Erythroblast (primary cell): ENCODE measurements at places on chromosomes 7 and 10.

DNA sequence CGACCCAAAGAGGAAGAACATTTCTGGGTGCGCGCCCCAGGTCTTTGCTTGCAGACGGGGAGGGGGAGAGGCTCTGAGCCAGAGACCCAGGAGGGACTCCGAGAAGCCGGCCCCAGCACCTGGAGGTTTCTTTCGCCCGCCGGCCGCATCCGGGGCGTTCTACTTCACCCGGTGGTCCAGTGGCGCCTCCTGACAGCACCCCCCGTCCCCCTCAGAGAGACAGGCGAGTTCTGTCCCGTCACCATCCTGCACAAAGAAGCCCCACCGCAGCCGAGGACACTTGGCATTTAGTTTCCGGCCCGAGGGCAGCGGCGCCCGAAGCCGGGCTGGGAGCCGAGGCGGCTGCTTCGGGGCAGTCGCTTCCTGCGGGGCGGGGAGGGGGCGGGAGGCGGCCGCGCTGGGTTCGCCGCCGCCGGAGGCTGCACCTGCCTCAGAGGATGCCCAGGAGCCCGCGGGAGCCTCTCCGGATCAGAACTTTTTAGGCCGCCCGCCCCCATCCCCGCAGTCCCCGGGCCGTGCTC lies at the start of gene TMEM178B:
TSS of gene TMEM178B (plus strand) at position 424 of the 521 bp plus-strand sequence.
- DNase-seq, result no peak

DNA sequence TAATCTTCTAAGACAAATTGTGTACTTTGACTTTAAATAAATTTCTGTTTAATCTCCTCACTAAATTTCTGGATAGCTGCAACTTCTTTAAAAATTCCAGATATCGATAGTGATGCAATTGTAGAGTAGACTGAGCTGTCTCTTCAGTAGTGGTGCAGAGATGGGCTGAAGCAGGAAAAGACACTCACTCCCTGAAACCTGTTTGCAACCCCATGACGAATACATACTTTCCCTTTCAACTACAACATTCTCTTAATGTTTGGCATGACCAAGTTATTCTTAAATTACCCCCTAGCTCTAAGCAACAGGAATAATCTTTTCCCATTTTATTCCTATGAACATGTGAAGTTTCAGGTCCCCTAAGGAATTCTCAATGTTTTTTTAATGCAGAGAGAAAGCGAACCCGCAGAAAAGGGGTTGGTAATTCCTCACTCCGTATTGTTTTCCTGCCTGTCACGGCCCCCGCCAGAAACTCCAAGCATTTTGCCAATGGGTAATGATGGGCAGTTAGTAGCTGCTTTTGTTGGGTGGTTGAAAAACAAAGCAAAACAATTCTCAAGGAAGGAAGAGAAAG lies 1.3 kb downstream of the THSD7A start:
- DNase-seq, result no peak

DNA sequence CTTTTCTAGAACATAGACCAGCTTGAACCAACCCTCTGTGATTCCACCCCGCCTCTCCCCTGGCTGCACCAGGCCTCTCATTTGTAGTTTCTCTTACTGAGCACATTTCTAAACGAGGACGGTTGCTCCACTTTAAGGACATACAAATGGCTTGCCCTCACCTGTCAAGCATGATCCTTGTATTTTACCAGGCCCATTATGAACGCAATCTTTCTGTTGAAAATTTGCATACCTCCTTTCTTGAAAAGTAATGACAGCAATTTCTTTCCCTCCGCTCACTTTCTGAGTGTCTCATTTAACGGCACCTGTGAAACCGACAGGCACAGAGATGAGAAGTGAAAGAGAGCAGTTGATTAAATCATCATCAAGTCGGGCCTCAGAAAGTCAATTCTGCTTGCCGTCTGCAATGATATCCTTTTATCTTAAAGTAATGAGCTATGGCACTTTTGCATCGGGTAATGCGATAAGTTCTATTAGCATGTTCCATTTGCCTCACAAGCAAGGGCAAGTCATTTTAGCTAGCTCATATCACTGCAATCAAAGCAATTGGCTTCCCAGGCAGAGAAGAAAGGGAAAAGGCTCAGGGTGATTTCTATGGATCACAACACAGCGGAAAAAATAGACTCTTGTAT lies 705.6 kb upstream of the GALNT17 start:
- no peak for DNase-seq

DNA sequence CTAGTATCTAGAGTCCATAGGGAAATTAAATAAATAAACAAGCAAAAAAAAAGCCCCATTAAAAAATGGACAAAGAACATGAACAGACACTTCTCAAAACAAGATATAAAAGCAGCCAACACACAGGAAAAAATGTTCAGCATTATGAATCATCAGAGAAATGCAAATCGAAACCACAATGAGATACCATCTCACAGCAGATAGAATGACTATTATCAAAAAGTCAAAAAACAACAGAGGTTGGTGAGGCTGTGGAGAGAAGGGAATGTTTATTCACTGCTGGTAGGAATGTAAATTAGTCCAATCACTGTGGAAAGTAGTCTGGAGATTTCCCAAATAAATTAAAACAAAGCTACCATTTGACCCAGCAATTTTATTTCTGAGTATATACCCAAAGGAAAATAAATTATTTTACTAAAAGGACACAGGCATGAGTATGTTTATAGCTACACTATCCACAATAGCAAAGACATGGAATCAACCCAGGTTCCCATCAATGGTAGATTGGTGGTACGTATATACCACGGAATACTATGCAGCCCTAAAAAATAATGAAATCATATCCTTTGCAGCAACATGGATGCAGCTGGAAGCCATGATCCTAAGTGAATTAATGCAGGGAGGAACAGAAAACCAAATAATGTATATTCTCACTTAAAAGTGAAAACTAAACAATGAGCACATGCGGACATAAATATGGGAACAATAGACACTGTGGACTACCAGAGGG lies 366.5 kb upstream of the SEMA3C start:
- DNase-seq, result no peak

DNA sequence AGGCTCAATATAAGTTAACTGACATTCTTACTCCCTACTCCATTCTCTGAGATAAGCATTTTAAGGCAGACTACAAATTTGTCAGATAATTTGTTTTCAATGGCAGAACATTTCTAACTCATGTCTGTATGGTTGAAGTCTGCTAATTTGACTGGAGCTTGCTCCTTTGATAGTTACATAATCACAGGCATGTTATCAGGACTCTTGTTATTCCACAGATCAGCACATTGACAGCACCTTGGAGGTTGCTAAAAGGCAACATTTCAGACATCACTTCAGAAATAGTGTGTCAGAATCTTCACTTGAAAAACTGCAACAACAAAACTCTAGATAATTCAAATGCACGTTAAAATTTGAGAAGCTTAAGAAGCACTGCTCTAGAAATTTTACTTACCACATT lies 158.3 kb upstream of the PCLO start:
- no peak for DNase-seq

DNA sequence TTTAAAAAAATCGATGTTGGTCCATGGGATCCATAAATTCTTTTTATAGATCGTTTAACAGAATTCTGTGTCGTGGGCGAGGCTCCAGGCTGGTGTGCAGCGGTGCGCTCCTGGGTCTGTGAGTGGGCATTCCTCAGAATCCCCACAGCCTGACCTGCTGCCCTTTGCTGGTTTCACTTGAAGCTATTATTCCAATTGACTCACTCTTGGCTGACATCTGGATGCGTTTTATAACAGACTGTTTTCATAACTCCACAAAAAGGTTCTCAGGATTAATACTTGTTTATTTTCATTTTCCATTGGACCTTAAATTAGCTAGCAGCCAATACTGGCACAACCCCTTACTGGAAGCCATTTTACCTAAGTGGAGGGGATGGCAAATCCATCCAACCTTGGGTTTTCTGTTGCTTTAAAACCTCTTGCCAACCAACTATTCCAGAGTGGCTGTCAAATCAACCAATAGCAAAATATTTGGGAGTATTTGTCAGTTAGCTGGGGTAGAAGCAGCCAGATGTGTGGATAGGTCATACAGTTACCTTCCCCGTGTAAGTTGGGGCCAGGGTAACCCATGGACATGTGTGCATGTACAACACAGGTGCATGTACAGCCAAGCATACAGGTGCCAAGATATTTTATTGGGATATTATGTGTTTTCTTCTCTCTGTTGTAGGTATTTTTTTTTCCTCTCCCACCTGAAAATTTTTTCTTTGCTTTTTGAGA lies 160.7 kb upstream of the ZNF32 start:
- no peak for DNase-seq

- DNase-seq, result peak; percentile 46
Observed at GRCh38 chr10:19819419-19820033, 3.3 kb downstream of the PLXDC2 start.

DNA sequence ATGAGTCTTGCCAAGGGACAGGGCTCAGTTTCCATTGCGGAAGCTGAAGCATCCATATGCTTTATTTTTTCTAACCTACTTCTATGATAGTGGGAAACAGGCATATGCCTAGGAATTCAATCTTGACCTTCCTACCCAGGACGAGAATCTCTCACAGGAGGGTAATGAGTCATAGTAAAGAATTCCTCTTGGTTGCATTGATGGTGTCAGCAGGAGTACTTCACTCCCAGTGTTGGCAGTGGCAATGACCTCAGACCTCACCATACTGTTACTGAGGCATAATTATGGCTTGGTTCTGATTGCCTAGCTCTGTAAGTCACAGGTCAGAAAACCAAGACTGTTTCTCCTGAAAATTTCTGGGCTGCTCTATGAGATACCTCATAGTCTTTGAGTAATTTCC lies 552.9 kb downstream of the ARL4A start:
- no peak for DNase-seq

GRCh38 chr7:81510122-81510521 lies 259.7 kb downstream of the HGF start:
- no peak for DNase-seq

DNA sequence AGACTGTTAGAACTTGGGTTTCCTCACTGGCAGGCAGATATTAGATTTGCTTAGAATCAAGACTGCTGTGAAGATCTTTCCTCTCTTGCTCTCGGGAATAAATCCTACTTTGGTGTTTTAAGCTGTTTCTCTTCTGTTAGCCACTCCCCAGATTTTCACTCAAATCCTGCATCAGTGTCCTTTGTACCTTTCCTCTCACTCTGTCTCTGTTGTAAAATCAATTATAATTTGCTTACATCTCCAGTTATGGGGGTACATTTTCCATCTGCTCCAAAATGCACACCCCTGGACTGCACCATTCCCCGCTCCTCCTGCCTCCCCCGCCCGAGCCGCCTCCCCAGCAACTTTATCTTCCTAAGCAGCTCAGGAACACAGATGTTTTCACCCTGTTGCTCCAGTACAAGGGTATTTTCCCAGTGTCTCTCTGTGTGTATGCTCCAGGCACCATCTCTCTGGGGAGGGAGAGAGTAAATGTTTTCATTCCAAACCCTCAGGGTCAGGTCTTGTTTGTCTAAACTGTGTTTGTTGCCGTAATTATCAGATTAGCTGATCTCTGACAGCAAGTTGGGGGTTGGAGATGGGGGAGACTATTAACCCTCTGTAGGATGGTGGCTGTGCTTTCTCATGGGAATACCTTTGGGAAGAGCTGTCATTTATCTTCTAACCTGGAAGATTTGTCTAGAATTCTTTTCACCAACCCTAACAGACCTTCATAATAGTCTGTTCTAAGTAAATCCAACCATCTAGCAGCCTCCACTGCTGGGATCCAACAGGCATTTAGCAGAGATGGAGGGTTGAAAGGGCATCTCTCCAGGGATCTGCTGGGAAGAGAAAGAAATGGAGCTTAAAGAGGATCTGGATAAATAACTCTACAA lies 20.4 kb upstream of the GOT1 start:
- DNase-seq, result no peak

DNA sequence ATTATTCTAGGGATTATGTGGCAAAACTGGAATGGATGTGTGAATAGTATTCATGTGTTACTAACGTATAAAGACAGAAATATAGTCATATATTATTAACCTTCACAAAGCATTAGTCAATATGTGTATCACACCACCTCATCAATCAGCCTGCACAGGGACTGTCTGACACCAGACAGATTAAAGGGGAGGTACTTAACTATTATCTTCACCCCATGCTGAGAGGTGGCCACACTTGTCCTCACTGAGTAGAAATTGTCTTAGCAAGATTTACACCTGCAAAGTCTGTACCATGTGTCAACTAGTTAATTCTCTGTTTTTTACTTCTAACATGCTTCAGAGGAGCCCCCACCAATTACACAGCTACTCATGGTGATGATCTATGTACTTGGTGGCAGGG lies 146.3 kb upstream of the LRGUK start:
- DNase-seq, result peak; percentile 11

- no peak for DNase-seq
Observed at GRCh38 chr7:116842371-116842770, 20.0 kb upstream of the CAPZA2 start.

- DNase-seq, result no peak
Observed at GRCh38 chr10:3757638-3758490, 27.1 kb downstream of the KLF6 start.

- DNase-seq, result no peak
Observed at GRCh38 chr10:62307635-62308034, 39.0 kb upstream of the RTKN2 start.

DNA sequence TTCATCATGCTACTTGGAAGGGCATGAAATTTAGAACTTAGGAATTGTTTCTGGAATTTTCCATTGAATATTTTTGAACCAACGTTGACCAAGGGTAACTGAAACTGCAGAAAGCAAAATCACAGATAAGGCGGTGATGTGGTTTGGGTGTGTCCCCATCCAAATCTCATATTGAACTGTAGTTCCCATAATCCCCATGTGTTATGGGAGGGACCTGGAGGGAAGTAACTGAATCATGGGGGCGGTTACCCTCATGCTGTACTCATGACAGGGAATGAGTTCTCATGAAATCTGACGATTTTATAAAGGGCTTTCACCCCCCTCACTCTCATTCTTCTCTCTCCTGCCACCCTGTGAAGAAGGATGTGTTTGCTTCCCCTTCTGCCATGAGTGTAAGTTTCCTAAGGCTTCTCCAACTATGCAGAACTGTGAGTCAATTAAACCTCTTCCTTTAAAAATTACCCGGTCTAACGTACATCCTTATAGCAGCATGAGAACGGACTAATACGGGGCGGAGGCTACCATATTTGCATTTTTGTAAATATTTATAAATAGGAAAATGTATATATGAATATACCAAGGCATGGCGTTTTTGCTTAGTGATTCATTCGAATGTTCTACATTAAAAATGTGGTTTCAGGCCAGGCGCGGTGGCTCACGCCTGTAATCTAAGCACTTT lies 12.4 kb downstream of the NMT2 start:
- DNase-seq, result peak; percentile 18

DNA sequence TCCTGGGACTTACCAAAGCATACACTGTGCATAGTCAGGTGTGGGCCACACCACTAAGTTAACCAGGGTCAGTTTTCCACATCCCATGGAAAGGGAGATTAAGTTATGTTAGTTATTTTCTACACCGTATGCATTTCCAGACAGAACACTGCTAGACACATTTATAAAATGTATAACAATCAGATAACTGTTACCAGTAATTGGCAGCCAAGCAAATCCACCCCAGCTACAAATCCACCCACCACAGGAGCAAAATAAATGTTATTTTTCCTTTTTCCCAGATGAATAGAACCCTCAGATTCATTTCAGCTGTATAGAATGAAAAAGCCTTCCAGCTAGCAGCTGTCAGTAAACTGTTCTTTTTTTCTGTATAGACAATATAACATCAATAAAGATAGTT lies 256.9 kb upstream of the FZD1 start:
- no peak for DNase-seq
